ENCODE measurements at places on chromosomes 6 and 20. TPM values are rescaled to one million over a fixed set of nuclear protein-coding genes. Genes with fewer than 3 reads are reported as not detected.

The CST9 gene
- not detected for polyA plus RNA-seq

- DNase-seq = no peak
Measured at GRCh38 chr6:13796781-13797180, 17.6 kb downstream of the MCUR1 start.

The PDYN gene
- polyA plus RNA-seq = not detected

- no peak for DNase-seq
Measured at GRCh38 chr6:128822271-128822670, 60.7 kb upstream of the LAMA2 start.

The ERVFRD-1 gene
- polyA plus RNA-seq = 0.05 TPM

The TPBG gene
- 0.88 TPM for polyA plus RNA-seq

DNA sequence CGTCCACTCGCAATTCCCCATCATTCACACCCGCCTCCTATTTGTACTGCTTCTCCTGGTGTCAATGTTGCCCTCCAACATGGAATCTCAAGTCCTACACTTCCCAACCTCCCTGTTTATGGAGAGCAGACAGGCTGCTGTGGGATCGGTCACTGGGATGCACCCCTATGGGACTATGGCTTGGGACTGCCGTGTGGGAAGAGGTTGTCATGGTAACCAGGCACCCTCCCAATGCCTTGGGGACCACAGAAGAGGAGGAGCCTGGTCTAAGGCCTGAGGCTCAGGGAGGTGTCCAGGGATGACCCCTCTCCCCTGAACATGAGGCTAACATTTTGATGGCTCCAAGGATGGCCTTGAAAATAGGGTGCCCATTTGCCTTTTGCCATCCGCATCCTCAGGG, 116.6 kb upstream of the CST7 start:
- DNase-seq = no peak

- DNase-seq = no peak
Measured at GRCh38 chr6:160028487-160029275, 59.8 kb downstream of the IGF2R start.

Data from K562 (cell line).